NCI-H2081 (cell line): ENCODE measurements at places on chromosomes 3 and 15.
A peak's percentile ranks its signal among the peaks of the same experiment; 100 is the strongest.

GRCh38 chr3:197874653-197875052 is 75.3 kb upstream of the RPL35A start:
- DNase-seq: no peak

DNA sequence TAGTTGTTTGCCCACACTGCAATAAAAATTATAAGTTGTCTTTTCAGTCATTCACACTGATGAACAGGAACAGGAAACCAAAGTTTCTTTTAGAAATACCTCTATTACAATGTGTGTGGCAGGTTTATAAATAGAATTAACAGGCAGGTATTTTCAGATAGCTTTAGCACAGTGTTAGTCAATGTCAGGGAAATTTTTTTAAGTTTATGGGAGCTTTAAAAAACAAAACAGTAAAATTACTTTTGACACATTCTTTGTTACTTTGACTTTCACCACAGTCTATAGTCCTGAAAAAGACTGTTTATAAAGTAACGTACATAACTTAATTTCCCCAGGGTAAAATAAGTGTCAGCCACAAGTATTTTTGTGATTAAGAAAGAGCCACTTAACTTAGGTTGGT is 38.1 kb downstream of the SERPINI1 start:
- no peak for DNase-seq

- DNase-seq: no peak
These were observed 19.5 kb upstream of the ZMAT3 start for GRCh38 chr3:179091113-179091512.

DNA sequence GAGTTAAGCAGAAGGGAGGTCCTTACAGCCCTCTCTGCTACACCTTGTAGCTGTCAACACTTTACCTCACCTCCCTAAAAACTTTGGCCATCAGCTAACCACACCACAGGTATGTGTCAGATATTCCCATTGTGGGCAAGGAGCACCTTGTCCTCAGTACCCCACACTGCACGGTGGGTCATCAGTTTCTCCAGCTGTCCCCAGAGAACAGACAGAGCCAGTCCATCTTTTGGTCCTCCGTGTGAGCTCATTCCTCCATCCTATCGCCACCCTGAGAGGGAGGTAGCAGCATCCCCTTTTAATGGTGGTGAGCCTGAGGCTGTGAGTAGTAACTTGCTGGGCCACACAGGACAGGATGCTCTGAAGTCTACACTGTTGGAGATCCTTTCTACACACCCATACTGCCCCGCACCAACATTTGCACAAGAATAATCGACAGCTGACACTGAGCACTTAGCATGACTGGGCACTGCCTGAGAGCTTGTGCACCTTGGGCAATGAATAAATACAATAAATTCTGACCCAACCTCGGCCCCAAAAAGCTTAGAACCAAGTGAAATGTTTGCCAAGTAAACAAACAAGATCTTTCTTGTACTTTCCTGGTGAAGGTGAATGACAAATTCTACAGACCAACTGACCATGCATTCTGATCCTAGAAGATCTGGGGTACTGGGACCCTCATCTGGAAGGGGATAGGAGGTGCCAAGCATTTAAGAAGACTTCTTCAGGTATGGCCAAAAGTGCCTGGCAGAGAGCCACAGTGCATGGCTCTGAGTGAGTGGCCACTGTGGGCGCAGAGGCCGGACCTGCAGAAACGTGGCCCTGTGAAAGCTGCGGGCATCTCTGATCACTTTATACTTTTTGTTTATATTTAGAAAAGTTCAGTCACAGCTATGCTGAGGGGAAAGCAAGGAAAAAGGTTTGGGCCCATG is 6.9 kb downstream of the CHCHD4 start:
- no peak for DNase-seq

DNA sequence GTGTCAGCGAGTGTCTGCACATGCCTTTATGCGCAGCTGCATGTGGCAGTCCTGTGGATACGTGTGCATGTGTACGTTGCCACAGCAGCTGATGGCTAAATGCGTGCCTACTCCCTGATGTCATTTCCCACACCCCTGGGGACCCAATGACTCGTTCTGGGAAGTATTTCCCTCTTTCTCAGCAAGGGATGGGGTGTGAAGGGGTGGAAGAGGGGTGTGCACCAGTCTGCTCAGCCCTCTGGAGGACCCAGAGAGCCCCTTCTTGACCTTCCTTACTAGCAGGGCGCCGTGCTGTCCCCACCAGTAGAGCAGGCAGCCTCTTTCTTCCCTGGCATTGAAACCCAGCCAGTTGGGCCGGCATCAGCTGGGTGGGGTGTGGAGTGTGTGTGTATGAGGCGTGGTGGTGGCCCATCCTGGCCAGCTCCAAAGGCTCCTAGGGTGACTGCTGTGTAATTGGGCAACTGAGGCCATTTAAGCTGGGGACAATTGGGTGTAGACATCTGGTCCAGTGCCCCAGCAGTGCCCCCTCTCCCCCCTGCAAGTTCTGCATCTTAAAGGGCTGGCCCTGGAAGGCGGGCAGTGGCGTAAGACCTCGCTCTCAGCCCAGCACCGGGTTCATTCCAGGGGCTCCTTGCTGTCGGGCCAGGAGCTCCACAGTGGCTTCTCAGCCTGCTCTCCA is 19.2 kb downstream of the SNX33 start:
- DNase-seq: no peak

- DNase-seq: no peak
These were observed 3.9 kb downstream of the GPD1L start for GRCh38 chr3:32110233-32110760.

DNA sequence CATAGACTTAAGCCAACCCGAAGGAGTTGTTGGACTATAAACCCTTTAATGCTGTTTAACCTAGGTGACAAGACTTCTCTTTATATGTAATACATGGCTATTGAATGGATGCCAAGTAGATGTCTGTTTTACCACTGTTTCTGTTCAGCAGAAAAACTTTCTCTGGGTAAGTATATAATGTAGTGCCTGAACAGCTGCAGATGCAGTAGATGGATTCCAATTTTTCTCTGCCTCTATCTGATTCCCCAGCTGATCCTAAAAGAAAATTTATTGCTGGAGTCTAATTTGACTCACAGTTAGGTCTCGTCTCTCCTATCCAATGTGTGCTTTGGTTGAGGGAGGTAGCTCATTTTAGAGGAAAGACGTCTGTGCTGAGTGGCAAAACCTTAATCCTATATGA is 256.5 kb upstream of the CBLB start:
- DNase-seq: no peak

- no peak for DNase-seq
These were observed 46.3 kb upstream of the C2CD4B start for GRCh38 chr15:62211348-62211747.

DNA sequence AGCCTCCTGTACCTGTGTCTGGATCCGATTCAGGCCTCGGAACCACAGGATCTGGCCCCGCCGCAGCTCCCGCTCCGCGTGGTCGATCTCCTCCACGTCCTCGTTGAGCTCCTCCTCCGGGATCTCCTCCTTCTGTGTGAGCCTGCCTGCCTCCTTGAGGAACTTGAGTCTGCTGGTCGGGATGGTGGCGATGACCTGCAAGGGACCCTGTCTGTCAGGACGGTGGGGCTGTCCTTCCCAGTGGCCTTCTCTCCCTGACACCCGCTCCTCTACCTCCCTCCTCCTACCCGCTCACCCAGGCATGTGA is 17.2 kb upstream of the SEC13 start:
- DNase-seq: no peak

DNA sequence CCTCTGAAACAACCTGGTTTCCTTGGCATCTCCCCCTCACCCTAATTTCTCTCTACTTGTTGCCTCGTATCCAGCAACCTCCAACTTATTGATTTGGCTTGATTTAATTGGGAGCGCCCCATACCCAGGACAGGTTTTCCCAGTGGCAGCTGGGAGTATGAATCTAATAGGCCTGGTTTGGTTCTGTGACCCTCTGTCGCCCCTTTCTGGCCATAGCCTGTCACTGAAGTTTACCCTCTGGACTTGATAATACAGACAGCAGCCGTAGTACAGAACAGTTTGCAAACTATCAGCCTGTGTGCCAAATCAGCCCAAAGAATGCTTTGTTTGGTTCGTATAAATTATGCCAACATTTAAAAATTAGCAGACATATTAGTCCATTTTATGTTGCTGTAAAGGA is 525.1 kb upstream of the GOLIM4 start:
- DNase-seq: peak; percentile 79

- no peak for DNase-seq
These were observed 903.6 kb downstream of the DIPK2A start for GRCh38 chr3:144875211-144875610.

DNA sequence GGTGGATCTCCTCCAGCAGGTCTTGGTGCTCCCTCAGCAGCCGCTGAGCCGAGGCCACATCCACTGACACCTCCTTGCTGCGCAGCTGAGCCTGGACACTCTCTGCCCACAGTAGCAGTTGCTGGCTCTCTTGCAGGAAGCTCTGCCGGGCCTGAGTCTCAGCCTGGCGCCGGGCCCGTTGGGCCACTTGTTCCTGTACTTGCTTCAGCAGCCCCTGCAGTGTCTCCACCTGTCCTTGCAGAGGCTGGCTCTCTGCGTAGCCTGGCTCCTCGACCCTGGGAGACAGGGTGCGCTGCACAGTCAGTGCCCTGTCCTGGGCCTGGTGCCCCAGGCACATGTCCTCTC is 15.5 kb downstream of the SPTBN5 start:
- no peak for DNase-seq

DNA sequence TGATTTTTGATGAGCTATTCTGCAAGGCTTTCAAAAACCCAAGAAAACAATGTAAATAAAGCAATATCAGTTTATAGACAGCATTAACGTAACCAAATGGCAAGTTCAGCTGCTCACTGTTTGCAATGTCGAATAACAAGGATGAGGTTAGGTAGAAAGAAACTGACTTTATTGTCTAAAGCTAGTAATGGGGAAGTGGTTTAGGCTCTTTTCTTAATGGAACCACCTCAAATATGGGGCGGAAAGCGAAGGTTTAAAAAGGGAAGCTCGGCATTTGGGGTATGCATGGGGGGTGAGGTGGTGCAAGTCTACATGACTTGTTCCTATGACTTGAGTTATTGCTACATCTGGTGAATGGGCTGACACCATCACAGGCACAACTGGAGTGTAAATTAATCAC is 1060.2 kb downstream of the NSUN3 start:
- DNase-seq: no peak

DNA sequence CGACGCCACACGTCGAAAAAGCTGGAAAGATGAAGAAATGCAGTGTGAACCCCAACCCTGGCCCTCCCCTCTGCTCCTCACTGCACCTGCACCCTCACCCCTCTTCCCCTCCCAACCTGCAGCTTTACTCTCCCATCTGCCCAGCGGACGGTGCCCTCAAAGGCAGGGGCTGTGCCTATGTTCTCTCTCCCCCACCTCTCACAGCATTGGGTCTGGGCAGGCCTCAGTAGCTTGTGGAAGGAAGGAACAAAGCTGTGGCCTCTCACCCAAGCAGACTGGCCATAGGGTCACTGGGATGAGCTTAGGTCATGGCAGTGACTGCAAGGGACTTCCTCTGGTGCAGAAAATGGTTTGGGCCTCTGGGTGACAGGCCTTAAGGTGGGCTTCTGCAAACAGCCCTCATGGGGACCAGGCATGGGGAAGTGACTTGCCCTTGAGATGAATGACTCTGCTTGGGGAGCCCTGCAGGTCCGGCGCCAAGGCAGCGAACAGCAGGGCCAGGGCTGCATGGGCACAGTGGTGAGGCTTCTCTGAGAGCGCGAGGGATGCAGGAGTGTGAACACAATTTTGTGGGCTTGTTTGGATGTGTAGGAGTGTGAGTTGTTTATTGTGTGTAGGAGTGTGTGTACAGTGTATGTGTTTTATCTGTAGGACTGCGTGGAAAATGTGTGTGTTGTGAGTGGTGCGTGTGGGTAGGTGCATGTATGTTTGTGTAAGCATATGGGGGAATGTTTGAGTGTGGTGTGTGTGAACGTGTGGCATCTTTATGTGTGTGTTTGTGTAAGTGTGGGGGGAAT is 29.2 kb downstream of the SRPRB start:
- no peak for DNase-seq

- DNase-seq: peak; percentile 40
These were observed 635 bp downstream of the TUBGCP5 start for GRCh38 chr15:23038726-23039142.

GRCh38 chr15:96333131-96334016 is 2.9 kb downstream of the NR2F2 start:
- peak; percentile 32 for DNase-seq

DNA sequence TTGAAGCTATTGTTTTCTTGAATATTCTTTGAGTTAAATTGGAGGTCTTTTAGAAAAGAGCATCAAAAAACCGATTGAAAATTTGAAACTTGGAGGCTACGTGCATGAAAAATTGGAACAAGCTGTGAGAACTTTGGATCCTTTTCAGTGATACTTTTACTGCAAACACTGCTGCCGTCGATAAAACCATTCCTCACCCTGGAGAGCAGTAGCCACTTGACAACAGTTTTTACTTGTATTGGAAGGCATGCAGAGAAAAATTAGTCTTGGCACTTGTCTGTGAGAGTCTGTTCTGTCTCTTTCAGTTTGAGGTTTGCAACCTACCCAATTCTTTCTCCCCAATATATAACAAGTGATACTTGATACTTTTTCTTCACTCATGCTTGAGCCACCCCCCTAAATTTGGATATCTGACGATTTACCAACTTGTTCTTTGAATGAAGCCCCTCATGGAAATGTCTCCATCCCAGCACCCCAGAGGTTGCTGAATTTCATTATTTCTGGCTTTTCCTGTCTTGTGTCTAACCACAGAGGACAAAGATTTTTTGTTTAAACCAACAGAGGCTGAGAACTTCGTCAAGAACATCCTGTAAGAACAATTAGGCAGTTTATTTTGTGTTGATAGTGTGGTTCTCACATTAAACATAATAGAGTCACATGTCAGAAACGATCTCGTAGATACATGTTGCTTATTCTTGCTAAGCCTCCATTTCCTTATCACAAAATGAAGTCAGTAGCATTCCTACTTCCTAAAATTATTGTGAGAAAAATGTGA is 307.3 kb upstream of the PLSCR5 start:
- DNase-seq: no peak
